ENCODE measurements at places on chromosomes 5 and 9.

- DNase-seq = no peak
These were observed 3.8 kb upstream of the RNF14 start for GRCh38 chr5:141965071-141965470.

DNA sequence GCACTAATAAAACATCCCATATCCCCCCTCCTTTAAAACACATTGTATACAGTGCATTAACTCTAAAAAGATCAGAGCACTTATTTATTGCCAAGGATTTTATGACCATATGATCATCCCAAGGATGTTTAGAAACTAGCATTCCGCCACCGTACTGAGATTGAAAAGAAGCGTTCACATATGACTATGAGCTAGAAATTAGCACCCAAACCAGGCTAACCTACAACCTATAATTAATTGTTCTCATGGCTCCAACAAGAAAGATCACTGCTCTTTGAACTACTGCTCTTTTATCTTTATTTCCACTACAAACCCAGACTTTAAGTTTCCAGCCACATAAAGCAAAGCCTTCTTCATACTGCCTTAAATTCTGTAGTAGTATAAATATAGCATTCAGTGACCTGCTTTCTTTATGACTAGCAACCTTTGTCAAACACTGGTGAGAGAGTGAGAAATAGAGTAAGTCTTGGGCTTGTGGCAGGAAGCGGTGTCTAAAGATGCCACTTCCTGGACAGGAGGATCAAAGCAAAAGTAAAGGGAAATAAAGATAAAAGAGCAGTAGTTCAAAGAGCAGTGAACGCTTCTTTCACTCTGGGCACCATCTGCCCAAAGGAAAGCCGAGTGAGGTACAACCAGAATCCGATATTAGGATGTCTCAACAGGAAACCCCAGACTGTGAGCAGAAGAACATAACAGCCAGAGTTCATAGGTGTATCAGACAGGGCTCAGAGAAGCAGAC lies 151.1 kb upstream of the ERCC6L2 start:
- DNase-seq = peak; percentile 80

DNA sequence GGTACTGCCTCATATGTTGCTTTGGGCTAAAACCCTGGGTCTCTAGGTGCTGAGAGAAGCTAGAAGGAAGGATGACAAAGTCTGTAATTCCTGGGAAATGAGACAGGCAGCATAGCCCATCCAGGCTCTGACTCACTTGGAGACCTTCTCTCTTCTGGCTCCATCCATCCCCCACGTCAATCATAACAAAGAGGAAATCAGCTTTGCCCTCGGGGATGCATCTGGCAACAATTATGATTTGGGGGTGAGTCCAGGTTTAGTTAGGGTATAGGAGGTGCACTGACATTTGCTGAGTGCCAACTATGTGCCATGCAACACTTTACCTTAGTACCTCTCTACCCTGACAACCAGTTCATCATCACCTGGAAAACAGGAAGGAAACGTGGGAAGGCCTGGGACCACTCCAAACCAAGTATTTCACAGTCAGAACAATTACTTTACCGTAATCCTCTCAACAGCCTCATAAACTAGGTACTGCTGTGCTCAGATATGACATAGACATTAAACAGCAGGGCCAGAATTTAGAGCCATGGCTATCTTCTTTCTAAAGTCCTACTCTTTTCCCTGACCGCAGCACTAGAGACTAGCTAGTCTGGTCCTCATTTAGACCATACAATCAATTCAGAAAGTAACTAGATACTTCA lies 39.1 kb upstream of the GZMA start:
- DNase-seq = no peak

DNA sequence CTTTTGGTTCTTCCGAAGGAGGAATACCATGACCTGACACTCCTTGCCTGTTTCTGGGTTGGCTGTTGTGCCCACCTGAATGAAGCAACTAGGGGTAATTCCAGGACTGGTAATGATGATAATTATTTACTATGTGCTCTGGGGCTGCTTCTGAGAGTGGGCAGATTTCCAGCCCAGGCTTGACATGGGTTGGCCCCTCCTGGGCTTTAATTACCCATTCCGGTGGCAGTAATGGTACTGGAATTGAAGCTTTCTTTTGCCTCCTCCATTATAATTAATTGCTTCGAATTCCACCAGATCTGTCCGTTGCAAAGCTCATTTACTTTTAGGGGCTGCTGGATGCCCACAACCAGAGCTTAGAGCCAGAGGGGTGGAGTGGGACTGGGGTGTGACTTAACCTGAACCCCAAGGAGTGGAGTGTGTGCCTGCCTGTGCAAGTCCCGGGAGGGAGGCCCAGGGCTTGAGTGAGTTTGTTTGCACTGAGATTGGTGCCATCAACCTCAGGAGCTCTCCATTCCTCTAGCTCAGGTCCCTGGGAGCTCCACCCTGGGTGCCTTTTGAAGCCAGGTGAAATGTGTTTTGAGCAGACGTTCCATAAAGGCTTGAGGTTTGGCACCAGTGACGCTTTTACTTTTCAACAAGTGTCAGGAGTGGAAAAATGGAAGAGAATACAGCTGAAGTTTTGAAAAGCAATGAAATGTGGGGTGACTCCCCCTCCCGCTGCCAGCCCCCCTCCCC lies 214.6 kb downstream of the PDZD2 start:
- no peak for DNase-seq

DNA sequence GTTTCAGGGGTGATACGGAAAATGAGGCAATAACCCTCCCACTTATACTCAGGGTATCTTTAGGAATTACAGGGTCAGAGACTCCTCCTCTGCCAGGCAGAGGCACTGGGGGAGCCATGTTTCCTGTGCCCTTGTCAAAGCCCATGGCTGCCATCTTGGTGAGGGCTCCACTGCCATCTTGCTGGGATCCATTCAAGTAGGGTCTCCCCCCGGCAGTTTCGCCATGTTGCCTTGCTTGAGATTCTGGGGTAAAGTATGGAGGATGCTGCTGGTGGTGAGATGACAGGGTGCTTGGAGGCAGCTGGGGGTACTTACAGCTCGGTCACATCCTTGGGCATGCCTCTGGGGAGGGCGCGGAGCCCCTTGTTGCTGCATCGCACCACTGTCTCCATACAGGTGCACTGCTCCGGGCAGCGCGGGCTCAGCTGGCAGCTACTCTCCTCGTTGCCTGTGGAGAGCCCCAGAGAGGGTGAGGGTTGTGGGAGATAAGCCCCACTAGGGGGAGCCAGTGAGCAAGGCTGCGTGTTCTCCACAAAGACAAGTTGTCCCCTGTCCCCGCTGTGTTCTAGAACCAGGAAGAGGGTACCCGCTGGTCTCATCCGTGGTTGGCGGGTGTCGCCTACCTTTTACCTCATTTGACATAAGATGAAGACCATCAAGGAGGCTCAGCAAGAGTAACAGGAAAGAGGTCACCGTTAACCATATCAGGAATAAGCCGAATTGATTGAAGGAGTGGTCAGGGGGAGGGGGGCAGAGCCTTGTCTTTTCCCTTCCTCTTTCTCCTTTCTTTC lies 169.0 kb upstream of the PANK3 start:
- peak; percentile 71 for DNase-seq
